ENCODE measurements at places on chromosomes 16 and 17.

DNA sequence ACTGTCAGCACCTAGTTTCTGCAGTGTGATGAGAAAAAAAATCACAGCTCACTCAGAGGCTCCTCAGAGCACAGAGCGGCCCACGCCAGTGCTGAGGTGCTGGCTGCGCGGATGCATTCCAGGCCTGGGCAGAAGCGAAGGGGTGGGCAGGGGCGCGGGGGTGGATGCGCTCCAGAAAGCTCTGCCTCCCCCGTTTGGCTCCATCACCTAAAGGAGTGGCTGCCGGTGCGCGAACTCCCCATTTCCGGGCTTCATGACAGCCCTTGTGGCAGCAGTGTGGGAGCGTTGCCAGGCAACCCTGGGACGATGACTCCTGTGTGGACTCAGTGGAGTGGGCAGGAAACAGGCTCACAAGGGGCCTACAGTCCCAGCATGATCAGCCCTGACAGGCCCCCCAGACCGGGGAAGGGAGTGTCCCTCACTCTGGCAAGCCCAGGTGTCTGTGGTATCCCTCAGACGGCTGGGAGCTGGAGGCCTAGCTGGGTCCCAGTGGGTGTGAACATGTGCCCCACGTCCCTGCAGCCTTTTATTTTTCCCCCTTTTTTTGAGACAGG lies 32.8 kb upstream of the NUDT16L1 start:
- DNase-seq, result no peak

DNA sequence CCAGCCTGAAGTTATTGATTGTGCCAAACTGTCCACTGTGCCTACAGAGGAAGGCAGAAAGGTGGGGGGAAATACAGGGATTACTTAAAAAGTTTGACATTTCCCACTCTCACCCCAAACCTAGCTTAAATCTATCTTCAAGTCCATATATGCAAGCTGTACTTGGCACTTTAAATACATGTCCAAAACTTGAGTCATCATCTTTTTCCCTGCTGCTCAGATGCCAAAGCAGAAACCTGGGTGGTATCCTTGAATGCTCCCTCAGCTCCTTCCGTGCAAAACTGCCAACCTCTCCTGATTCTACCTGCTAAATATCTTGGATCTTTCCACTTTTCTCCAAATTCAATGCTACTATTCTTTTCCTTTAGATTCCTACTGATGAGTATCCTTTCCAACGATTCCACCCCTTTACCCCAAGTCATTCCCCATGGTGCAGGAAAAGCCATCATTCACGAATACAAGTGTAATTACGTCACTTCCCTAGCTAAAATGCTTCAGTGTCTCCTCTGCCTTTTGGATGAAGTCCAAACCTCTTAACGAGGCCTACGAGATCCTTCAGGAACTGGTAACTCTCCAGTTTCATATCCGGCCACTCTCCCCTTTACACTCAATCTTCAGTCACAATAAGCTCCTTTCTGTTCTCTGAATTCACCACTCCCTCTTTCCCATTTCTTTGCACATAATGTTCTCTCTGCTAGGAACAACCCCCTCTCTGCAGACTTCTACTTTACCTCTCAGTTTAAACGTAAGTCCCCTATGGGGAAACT lies 9.3 kb downstream of the BECN1 start:
- no peak for DNase-seq

DNA sequence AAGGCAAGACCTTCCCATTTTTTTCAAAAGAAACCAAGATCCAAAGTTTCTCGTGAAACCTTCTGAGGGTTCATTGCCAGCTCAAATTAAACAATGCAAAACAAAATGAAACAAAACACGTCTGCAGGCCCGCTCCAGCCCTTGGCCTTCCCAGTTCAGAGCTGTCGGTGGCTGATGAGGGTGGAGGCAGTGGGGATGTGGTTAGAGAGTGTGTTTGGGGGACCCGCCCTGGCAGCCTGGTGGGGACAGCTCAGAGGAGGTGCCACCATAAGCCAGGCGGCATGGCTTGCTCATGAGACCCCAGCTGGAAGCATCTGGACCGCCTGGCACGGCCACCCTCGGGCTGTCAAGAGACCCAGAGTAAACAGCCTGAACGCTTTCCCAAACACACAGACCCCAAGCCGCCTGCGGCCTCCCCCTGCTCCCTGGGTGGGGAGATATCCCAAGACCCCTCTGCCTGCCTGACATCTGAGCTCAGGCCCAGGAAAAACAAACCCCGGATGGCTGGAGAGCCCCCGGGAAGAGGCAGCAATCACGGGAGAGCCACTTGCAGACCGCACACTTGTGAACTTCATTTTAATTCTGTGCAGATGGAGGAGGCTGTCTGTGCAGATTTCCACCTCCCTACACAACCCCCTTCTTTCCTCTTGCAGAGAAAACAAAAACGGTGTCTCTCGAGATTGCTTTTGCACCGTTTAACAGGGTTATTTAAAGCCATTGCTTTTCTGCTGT lies 35.4 kb upstream of the LITAF start:
- no peak for DNase-seq

- no peak for DNase-seq
Observed at GRCh38 chr17:9343516-9343915, 232.1 kb downstream of the STX8 start.

GRCh38 chr17:35555691-35556090 lies 4.9 kb downstream of the SLFN14 start:
- no peak for DNase-seq

DNA sequence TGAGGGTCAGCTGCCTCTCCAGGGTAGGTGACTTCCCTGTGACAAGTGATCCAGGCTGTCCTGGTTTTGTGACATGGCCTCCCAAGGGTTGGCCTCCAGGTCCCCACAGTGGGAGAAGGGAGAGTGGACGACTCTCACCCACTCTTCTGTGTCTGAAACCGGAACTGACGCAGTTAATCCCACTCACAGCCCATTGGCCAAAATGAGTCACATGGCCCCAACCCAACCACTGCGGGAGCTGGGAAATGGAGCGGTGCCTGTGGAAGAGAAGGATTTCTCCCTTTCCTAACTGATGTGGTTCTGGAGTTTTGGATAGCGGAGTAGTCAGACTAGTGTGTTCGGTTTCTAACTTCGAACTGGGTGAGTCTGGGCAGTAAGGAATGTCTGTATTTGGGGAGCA lies 79.4 kb downstream of the ABCC6 start:
- DNase-seq, result no peak

Measured in GM12891 (cell line).